ENCODE measurements at places on chromosomes 1 and 21.

- DNase-seq: no peak
These were observed 1059.5 kb upstream of the ADGRL4 start for GRCh38 chr1:80066060-80066459.

GRCh38 chr1:240987928-240988327, 369.1 kb downstream of the RGS7 start:
- no peak for DNase-seq

DNA sequence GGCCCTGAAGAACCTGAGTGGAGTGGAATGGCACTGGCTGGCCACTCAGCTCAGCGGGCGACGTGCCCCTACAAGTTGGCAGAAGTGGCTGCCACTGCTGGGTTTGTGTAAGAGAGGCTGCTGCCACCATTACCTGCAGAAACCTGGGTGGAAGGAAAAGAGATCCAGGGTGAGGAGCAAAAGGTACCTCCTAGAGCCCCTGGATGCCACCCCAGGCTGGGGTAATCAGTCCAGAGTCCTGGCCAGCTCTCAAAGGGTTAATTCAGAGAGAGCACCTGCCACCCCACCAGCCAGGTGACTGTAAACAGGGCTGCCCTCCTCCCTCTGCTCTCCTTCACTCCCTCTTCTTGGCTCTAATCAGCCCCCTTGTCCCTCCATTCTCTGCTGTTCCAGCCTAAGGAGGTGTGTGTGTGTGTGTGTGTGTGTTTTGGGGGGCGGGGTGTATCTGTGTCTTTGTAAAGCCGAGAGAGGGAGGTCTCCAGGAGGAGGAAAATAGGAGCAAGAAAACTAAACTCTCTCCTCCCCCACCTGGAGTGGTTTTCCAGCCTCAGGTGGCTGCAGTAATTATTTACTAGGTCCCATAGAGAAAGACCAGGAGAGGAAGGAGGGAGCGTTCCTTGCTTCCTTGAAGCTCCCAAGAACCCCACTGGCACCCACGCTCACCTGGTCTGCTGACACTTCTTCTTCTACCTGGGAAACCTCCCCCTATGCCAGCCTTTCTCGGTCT, 12.6 kb downstream of the TRIM46 start:
- DNase-seq: no peak

DNA sequence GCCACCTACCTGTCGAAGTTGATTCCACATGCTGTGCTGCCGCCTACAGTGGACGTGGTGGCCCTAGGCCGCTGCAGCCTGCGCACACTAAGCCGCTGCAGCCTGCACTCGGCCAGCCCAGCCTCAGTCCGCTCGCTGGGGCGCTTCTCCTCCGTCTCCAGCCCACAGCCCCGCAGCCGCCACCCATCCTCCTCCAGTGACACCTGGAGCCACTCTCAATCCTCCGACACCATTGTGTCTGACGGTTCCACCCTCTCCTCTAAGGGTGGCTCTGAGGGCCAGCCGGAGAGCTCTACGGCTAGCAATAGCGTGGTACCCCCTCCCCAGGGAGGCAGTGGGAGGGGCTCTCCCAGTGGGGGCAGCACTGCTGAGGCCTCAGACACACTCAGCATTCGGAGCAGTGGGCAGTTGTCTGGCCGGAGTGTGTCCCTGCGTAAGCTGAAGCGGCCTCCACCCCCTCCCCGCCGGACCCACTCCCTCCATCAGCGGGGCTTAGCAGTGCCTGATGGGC, 46.9 kb downstream of the YARS1 start:
- DNase-seq: no peak

DNA sequence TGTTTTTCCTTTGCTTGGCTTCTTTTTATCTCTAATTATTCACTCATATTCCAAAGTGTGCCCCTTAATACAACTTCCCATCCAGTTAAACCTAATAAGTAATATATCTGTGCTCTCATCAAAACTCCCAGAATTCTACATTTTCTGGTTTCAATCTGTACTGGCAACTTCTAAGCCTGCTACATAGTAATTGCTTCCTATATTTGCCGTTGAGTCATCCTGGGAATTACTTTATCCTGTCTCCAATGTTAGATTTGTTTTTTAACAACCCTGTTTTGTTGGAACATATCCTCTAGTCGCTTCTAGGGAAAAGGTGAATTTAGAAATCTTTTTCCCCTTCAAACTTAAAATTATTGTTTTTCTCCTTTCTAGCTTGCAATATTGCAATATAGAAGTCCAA, 620.5 kb upstream of the PKN2 start:
- no peak for DNase-seq

DNA sequence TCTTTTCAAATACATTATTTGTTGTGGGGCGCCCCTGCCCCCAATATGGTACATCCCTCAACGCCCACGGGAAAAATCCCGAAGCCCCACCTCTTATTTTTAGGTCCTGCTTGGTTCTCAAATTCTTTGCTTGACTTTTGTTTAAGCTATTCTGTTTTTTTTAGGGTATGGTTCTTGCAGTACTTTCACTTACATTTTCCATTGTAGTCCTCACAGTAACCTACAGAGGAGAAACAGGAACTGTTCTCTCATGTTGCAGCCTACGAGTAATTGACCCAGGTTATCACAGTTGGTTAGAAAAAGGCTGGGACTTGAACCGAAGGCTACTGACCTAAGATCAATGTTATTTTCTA, 697 bp upstream of the C21orf91 start:
- DNase-seq: no peak

DNA sequence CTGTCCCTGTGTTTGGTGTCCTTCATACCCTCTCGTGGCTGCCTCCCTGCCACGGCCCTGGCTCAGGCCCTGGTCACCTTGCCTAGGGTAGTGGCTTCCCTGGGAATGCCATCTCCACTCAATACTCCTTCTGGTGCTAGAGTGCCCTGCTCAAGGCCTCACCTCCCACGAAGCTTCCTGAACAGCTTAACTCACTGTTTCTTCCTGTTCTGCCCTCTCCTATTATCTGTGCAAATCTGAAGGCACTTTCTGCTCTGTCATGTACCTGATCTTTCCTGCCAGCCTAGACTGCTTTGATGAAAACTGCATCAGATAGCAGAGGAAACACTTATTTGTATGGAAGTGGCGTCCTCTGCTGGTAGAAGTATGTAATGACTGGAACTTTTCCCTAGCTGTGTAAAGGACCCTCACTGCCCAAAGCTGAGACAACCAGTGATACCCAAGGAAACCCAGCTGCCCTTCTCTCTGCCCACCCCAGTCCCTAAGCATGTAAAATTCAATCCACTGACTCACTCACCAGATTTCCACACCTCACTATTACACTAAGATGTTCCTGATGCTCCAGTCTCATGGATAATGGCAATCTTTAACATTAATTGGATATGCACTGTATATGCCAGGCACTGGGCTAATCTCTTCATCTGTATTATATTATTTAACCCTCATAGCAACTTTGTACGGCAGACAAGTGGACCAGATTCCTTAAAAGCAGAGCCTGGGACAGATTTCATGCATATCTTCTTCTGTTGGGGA, 36.2 kb upstream of the BTG2 start:
- peak; percentile 96 for DNase-seq

GRCh38 chr21:24895885-24896734, 711.2 kb downstream of the MRPL39 start:
- peak; percentile 6 for DNase-seq

- DNase-seq: no peak
These were observed 50.1 kb downstream of the SSBP3 start for GRCh38 chr1:54355931-54356679.

DNA sequence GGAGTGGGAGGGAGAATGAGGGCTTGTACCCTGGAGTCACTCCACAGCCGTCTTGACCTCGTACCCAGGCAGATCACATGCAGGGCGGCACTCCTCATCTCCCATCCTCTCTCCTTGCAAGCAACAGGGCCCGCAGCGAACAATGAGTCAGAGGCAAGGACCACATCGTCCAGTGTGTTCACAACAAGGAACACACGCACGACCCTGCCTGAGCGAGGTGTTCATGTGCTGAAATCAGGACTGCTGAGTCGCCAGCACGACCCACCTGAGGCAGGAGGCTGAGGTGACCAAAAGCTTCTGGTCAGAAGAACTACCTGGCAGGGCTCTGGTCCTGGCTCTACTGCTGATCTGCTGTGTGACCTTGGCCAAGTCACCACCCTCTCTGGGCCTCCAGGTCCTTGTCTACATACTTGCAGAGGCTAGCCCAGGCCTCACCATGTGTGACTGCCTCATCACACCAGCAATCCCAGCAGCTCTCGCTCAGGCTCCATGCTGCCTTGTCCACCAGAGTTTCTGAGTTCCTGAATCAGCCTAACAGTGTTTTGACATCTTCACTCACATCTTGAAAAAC, 78.0 kb downstream of the SSBP3 start:
- no peak for DNase-seq

DNA sequence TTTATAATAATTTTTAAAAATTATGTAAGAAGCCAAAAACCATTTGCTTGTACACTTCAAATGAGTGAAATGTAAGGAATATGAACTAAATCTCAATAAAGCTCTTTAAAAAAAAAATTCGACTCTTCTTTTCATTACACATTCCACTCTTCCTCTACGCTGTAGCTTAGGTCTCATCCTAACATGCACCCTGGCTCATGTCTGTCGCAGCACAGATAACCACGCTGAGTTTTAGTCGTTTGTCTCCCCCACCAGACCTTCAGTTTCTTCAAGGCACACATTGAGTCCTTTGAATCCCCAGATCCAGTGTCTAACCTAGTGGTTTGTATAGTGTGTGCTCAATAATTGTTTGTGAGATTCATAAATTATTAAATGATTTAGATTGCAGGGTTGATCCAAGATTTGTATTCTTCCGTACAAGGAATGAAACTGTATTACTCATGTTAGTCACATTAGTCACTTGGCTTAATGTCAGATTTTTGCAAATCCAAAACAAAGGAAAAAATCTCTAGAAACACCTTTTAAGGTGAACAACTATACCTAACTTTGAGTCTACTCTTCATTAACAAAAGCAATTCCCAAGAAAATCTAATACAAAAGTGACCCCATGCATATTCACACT, 57.3 kb downstream of the SLC25A24 start:
- no peak for DNase-seq

DNA sequence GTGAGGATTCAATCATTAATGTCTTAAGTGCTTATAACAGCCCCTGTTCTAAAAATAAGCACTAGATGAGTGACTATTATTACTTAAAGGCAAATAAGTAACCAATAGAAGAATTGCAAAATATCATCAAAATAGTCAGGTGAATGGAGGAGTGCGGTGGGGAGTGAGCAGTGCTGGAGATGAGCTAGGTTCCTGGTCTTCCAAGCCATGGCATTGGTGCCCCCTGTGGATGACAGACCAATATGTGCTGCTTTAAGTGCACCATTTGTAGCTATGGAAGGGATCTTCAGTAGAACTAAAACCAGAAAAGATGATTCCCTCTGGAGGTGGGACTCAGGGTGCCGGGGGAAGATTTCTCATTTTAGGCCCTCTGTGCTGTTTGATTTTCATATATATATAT, 46.1 kb upstream of the SLC30A1 start:
- no peak for DNase-seq

GRCh38 chr1:234244482-234244881, 128.8 kb upstream of the COA6 start:
- no peak for DNase-seq

DNA sequence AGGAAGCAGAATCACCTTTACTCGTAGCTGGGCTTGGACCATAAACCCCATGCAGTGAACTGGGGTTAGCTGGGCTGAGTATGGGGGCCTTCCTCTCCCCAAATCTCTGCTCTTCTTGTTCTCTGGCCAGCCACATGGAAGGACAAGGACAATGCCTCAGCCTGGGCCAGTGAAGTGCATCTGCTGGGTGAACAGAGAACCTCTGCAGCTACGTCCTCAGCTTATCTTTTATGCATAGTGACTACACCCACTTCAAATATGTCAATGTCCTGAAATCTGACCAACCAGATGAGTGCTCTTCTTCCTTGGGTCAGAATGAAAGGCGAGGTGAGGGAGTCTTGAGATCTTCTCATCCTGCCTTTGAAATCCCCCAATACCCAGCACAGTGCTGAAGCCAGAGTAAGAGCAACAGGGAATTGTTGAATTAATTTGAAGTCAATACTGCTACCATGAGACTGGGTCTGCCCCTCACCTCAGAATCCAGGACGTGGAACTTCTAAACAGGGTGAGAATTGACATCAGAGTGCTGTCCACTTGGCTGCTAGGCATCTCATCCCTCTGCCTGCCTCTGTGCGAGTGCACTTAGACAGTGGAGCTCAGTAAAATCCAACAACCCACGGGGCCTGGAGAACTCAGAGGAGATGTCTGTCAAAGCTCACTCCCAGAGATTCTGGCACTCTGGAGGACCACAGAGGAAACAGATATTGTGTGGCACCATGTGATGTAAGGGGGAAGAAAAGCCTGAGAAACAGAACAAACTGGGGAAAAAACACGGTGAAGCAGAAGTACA, 99.0 kb downstream of the IER5 start:
- no peak for DNase-seq

- peak; percentile 84 for DNase-seq
These were observed 25.0 kb downstream of the KANK4 start for GRCh38 chr1:62294261-62294660.

DNA sequence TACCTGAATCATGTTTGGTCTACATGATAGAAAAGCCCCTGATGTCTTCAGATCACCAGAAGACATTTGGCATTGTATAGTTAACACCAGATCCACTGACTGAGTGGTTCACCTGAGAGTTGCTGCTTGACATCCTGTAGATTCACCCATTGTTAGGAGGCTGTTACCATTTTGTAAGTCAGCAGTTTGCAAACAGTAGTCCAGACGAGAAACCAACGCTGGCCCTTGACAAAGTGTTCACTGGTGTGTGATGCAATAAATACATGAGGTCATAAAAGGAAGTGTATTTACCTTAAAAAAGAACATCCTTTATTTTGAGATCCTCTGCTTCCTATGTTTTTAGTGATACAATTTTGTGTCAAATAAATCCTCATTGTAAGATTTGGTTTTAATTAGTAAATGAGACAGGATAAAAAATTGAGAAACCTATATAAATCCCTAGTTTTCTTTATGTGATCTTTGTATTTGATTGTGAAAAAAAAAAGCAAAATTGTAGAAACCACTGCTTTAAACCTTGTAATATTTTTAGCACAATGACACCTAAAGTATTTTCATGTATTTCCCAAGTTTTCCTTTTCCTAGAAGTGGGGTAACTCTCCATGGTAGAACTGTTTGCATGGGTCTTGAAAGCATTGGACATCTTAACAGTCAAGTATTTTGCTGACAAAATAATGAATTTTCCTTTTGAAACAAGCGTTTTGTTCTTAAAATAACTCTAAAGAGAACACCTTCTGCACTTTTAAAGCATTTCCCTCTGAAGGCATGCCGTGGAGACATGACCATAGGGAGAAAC, 204.3 kb downstream of the FGGY start:
- no peak for DNase-seq

- DNase-seq: no peak
These were observed 912.6 kb downstream of the TTLL7 start for GRCh38 chr1:83086346-83086745.

DNA sequence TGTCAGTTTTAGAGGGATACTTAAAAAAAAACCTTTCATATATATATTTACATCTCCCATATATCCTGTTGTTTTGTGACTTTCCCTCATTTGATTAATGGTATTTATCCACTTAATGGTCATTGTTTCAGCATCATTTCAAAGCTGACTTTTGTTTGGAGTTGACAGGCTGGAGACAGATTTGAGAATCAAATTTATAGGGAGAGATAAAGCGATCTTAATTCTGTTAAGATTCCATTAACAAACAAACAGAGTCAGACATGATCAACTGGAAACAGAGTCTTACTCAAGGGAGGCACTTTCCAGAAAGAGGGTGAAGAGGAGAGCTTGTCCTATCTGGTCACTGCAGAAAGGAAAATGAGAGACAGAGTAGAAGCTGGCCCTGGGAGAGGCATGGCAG, 283.4 kb downstream of the TTLL7 start:
- DNase-seq: no peak
